ENCODE measurements at places on chromosomes 5 and 9. TPM values are rescaled to one million over a fixed set of nuclear protein-coding genes. Genes with fewer than 3 reads are reported as not detected.

The TEX48 gene
- total RNA-seq: not detected

GRCh38 chr5:176542596-176543427 lies 5.6 kb upstream of the RNF44 start:
- peak; percentile 31 for DNase-seq

GRCh38 chr9:29432191-29432590 lies 1858.9 kb upstream of the C9orf72 start:
- no peak for DNase-seq

GRCh38 chr5:60210810-60211209 lies 317.3 kb upstream of the PDE4D start:
- DNase-seq: no peak

- no peak for DNase-seq
These were observed 250.5 kb upstream of the TUT7 start for GRCh38 chr9:86604741-86605140.
